ENCODE measurements at places on chromosomes 5 and 9.

DNA sequence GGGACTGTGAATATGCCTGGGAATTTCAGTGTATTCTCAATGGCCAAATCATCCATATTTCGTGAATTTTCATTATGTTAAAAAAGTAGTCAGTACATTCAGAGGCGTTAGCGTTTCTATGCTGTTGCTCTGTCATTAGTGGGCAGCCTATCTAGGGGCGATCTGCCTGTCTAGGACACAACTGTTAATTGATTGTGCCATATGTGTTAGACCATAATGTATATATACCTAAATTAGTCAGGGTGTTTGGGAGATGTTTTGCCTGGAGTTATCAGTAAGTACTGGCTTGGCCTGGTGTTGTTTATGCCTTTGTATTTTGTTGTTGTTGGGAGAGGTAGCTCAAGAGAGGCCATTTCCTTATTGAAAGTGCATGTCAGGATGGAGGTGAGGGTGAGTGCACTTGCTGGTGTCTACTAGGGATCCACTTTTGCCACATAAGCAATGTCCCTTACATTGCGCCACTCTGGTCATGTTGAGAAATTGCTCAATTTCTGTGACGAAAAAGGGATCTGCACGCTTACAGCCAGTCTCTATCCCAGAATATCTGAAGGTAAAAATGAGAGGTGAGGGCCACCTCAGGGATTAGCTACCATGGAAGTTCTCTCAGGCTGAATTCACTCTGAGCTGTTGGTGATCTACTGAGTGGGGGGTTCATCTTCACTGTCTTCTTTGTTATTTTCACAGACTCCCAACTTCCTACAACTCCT lies 123.3 kb downstream of the ST8SIA4 start:
- DNase-seq, result no peak

- no peak for DNase-seq
Measured at GRCh38 chr5:88806338-88806737, 76.6 kb downstream of the MEF2C start.

DNA sequence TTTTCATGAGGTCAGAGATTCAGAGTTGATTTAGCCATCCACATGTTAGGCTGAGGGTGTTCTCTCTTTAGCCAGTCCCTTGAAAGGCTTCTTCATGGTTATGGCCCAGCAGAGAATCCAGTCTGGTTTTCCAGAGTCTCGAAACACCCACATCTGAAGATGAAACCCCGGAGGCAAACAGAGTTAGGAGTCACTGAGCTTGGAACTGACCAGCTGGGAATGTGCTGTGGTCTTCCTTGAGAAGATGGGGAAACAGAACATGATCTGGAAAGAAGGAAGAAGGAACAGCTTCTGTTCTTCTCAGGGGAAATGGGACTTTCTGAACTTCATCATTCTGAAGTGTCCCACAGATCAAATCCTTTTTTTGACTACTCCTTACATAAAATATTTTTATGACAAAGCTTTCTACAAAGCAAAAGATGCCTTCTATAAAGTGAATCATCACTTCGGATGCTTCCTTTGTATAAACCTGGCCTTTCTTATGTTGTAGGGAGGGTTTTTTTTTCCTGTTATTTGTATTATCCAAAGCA lies 45.4 kb downstream of the ZNF618 start:
- DNase-seq, result no peak

DNA sequence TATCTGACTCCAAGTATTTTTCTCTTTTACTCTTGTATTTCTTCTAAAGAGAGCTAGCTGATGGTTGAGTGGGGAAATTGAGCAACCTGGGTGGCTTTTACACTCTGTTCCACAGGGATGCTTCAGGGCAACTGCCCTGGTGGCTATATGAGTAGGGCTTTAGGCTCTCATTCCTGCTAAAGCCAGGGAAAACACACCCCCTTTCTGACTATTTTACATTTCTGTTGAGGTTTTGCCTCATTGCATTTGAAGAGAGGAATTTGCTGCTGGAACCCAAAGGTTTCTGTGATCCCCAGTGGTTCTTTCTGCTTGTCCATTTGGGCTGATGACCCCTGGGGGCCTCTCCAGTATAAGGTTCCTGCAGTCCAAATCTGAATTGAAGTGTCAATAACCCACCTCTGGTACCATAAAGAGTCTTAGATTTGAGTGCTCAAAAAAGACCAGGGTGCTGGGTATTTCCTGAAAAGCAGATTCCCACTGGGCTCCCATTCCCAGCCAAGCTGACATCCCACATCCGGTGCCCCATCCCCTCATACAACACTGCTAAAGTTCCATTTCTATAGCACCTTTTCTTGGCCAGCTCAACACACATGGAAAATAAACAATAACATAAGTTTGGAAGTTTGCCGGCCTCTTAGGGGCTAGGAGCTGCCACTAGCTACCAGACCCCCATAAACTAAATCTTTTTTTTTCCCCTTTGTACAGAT lies 59.5 kb downstream of the PAPPA start:
- DNase-seq, result no peak

- peak; percentile 34 for DNase-seq
Measured at GRCh38 chr5:93580063-93580926, 724 bp downstream of the NR2F1-AS1 start.

- peak; percentile 79 for DNase-seq
Measured at GRCh38 chr5:159781626-159782157, 134.6 kb upstream of the ADRA1B start.

GRCh38 chr9:93139365-93140182 lies 5.5 kb upstream of the NINJ1 start:
- peak; percentile 44 for DNase-seq

GRCh38 chr9:10387282-10387681 lies 225.5 kb downstream of the PTPRD start:
- DNase-seq, result no peak

GRCh38 chr9:93475856-93476255 lies 22.5 kb upstream of the FAM120AOS start:
- DNase-seq, result no peak

GRCh38 chr9:128706671-128707381 lies 4.5 kb downstream of the PKN3 start:
- DNase-seq, result no peak

- DNase-seq, result no peak
Measured at GRCh38 chr5:98816582-98817222, 43.2 kb downstream of the RGMB start.

DNA sequence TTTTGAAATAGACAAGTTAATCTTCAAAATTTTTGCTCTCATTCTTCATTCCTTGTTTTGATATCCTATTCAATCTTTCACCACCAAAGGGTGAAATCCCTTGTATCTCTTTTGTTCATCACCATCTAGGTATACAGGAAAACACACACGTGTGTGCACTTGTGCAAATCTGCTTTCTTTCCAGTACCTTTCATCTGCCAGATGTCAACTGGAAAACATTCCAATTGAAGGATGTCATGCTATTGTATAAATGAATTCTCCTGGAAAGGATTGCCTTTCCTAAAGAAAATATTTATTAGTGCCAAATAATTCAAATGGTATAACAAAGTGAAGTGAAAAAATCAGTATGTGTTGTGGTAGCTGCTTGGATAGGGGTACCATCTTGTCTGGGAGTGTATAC lies 123.7 kb downstream of the RANBP17 start:
- no peak for DNase-seq

- no peak for DNase-seq
Measured at GRCh38 chr5:94793113-94793815, 174.8 kb downstream of the SLF1 start.

DNA sequence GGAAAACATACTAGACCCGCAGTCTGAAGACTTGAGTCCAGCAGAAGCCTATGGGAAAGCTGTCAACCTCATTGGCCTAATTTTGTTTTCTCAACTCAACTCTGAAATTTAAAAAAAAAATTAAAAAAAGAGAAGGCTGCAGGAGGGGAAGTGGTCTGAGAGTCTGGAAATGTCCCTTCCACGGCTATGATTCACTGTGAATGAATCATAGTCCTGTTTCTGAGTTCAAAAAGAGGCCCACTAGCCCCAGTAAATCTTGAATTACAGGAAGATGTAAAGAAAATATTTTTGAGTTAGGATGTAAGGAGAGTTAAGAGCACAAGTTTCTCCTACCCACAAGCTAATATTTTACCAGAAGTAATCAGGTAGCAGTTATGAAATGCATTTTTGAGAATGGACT lies 565.5 kb upstream of the DMAC1 start:
- no peak for DNase-seq

DNA sequence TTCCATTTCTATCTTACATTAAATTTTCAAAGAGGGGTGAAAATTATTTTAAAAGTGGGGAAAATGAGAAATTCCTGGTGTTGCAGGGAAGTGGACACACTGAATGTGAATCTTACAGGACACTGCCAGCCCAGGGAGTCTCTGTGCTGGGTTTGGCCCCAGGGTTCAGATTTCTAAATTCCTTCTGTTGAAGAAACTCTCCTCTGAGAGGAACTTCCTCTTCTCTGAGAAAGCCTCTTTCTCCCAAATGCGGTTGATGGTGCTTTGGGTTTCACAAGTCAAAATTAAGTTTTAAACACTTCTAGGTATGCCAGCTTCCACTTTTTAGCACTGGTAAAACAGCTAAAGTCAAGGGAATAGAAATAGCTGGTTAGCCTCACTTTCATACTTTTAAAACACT lies 317.9 kb upstream of the ITGA1 start:
- no peak for DNase-seq

DNA sequence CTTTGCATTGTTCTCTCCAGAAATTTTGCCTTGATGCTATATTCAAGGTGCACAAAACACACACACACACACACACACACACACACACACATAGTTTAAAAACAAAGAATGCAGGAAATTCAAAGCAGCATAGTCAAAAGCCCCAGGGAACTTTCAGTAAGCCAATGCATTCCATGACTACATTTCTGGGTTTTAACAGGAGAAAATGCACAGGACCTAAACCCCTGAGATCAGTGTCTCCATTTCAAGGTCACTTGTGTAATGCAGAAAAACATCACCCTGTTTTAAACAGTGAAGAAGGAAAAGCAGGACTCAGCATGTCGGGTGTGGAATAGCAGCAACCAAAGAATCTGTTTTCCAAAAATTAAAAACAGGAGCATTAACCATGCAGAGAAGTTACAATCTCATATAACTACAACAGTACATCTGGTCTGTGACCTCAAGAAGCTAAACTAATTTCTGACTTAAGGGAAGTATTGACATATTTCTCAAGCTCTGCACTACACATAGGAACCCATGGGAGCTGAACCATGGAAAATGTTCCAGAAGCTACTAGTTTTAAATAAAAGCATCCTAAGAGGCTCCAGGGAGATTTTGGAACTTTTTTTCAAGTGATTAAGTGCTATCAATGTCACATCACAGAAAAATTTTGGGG lies 296.7 kb downstream of the HINT1 start:
- no peak for DNase-seq

GRCh38 chr5:143334903-143335302 lies 68.6 kb downstream of the NR3C1 start:
- DNase-seq, result no peak

- no peak for DNase-seq
Measured at GRCh38 chr5:156482818-156483217, 155.9 kb downstream of the SGCD start.

- DNase-seq, result peak; percentile 38
Measured at GRCh38 chr9:128702949-128703615, 779 bp downstream of the PKN3 start.

DNA sequence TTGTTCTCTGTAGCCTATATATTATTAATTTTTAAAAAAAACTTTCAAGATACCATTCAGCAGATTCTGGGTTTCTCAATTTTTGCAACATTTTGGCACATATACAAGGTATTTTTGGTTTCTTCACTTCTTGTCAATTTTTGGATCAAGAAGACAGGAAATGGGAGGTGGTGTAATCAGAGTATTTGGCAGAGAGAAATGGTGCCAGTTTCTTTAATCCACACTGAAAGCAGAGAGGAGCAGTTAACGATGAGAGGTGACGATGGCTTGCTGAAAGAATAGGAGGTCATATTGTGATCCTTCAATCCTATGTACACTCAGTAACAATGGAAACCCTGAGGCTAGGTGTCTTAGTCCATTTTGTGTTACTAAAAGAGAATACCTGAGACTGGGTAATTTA lies 16.4 kb downstream of the NNT start:
- DNase-seq, result no peak

GRCh38 chr5:123157791-123158581 lies 68.9 kb downstream of the PRDM6 start:
- peak; percentile 63 for DNase-seq

DNA sequence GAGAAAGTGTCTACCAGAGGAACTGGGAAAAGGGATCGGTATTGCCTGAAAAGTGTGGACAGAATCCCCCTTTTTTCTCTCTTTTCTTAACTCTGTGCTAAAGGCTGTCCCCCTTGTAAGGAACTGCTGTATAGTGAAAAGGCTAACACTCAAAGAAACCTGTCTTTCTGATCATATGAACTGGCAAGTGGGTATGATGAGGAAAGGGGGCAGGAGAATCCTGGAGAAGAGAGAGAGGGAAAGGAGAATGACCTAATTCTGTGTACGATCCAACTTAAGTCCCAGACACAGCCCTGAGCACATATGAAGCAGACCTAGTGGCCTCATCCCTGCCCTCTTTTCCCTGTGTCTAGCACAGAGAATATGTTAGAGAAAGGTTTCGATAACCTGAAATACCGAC lies 967 bp downstream of the ANKRD31 start:
- no peak for DNase-seq

DNA sequence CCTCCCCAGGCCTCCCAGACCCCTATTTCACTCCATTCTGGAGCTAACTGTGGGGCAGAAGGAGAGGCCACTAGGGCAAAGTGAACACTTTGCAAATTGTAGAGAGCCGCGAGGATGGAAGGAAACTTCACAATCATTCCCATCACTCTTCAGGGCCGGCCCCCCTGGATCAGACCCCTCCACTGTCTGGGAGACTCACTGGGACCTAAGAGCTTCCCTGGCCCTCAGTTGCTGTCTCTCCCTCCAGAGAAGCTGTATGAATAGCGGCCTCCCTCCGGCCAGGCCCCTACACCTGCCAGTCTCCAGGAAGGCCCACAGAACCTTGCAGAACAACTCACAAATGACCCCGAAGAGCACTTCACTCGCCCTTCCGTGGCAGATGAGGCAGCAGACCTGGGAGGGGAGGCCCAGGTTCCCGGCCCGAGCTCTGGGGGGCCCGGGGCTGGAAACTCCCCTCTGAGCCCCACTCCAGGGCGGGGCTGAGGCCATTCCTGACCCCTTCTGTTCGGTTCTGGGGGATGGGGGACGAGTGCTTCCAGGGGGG lies 141.9 kb upstream of the IER5L start:
- DNase-seq, result no peak

DNA sequence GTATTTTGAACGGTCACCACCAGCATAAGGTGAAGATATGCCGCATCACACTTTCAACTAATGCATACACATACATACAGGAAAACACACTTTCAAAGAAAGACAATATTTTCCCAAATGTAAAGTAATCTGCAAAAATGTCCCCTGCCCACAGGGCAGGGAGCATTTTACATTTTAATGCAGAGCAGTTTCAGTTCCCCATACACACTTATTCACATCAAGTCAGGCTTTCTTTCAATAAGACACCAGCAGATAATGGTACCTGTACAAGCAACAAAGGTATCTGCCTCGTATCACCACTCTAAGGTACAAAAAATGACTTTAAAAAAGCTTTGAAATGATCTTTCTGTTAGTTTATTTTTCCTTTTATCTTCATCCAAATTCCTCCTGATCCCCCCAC lies 247.1 kb upstream of the CCNG1 start:
- DNase-seq, result no peak

DNA sequence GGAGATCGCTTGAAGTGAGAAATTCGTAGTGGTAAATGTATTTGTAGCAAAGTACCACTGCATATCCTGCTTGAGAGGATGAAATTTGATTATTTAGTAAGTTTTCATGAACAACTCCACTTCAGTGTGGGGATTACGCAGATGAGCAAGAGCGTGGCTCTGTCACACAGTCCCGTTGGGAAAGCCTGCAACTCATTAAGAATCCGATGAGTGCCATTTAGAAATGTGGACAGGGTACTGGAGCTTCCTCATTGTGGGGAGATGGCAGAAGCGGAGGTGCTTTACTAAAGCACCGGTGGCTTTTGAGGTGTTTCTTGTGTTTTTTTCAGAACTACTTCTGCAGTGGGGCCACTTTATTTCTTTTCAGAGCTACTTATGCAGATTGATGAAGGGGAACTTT lies 1.4 kb downstream of the TJP2 start:
- no peak for DNase-seq
